ENCODE measurements at places on chromosomes 7 and 10.

DNA sequence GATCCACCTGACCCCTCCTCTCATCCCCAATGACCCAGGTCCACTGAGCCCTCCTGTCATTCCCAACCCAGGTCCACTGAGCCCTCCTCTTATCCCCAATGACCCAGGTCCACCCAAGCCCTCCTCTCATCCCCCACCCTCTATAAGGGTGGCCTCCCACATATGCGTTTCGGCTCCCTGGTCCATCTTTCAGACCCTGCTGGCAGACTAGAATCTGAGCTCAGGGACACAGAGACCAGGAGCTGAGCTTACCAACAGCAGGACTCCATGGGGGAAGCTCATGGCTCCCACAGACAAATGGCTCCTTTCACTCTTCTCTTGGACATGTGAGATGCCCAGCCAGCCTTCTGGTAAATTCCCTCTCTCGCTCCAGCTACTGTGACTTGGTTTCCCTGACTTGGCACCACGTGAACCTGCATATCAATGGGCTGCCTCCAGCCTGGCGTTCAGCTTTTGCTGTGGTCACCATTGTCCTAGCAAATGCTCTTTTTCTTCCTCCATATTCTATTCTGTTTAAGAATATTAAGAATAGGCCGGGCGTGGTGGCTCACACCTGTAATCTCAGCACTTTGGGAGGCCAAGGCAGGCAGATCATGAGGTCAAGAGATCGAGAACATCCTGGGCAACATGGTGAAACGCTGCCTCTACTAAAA, 24.8 kb upstream of the INPP5A start:
- no peak for DNase-seq

GRCh38 chr7:159226011-159226702, 81.5 kb upstream of the VIPR2 start:
- no peak for DNase-seq

GRCh38 chr7:70512761-70513160, 619.2 kb upstream of the GALNT17 start:
- DNase-seq: no peak

- no peak for DNase-seq
Observed at GRCh38 chr10:77756319-77757232, 119.0 kb upstream of the KCNMA1 start.

GRCh38 chr10:86596266-86596665, 58.1 kb upstream of the OPN4 start:
- DNase-seq: no peak

DNA sequence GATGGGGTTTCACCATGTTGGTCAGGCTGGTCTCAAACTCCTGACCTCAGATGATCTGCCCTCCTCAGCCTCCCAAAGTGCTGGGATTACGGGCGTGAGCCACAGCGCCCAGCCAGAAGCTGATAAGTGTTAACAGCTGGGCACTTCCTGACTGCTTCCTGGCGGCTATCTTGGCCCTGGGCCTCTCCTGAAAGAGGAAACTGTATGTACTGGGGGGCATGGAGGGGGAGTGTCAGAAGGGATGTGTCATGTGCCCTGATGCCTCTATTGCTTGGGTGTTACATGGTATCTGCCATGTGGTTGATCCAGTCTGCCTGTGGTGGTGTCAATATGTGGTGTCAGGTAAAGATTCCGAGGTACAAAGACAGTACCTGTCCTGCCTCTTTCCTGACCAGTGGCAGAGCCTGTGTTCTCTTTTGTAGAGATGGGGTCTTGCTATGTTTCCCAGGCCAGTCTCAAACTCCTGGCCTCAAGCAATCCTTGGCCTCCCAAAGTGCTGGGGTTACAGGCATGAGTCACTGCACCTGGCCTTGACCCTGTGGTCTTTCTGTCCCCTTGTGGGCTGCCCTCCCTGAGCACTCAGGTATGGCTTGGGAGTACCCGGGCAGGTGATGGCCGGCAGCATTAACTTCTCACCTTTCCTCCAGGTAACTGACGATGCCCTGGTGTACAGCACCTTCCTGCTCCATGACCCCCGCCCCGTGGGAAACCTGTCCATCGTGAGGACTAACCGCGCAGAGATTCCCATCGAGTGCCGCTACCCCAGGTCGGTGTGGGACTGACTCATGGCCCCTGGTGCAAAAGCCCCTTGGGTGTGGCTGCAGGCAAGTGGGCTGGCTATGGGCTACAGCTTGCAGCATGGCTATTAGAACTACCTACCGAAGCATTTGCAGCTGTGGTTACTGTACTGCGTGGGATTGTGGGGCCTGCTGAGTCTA, 4.4 kb downstream of the ZP3 start:
- no peak for DNase-seq

DNA sequence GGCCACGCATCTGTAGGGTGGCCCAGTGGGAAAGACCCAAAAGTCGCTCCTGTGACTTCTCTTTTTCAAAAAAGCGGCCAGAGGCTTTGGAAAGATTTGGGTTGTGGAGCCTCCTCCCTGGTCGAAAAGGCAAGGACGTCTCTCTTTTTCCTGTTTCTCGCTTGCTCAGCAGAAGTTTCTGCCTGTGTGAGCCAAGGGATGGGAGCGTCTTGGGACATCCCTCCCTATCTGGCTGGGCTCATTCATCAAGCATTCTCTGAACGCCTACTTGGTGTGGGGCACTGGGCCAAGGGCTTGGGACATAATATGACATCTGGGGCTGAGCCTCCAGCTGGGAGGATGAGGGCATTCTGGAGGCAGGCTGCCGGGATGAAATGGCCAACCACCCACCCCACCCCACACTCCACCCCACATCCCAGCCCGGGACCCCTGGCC, 120.9 kb downstream of the C10orf105 start:
- no peak for DNase-seq

DNA sequence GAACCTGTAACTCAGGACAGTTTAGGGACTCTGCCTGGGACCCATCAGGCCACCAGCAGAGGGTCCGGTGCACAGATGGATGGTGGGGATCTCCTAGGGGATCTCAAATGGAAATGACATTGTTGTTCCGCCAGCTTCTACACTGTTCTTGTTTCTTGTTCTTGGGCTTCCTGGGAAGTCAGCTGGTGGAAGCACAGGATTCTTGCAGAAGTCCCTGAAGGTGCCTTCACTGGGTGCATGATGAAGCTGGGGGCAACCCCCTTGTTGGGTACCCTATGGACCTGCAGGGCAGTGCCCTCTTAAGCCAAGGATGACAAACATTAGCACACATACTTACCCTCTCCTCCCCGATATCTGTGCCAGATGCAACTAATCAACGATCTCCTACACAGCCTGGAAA, 18.6 kb downstream of the SFTPD start:
- DNase-seq: no peak

DNA sequence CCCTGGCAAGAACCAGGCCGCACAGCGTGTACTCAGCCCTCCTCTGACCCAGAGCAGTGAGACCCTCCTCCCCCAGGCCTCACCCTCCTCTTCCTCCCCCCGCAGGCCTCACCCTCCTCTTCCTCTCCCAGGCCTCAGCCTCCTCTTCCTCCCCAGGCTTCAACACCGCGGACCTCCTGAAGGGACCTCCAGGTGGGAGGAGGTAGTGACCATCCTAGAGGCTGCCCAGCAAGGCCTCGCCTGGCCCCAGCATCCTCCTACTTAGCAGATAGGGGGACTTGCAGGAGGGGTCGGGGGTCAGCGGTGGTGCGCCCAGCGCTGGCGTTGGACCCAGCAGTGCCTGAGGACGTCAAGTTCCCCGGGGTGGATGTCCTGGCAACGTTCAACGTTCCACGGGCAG, 270.8 kb downstream of the ELFN1 start:
- DNase-seq: no peak

GRCh38 chr10:17430647-17431355, 23.6 kb downstream of the ST8SIA6 start:
- peak; percentile 63 for DNase-seq

- no peak for DNase-seq
Observed at GRCh38 chr7:131506597-131506996, 49.8 kb downstream of the PODXL start.

DNA sequence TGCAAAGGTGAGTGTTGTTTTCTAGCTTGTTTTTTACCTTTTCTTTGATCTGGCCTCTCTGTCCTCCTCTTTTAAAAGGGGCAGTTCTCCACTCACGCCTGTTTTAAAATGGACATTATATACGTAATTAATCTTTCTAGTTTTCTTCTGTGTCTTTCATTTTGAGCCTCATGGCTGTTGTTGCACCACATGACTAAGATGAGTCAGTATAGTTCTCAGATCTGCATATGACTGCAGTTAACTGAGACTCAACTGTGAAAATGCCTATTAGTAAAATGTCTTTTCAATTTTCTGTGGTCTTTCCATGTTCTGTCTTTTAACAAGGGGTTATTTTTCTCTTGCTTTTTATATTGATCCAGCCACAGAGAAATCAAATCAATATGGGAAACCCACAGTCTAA, 296.1 kb downstream of the CDK14 start:
- no peak for DNase-seq

DNA sequence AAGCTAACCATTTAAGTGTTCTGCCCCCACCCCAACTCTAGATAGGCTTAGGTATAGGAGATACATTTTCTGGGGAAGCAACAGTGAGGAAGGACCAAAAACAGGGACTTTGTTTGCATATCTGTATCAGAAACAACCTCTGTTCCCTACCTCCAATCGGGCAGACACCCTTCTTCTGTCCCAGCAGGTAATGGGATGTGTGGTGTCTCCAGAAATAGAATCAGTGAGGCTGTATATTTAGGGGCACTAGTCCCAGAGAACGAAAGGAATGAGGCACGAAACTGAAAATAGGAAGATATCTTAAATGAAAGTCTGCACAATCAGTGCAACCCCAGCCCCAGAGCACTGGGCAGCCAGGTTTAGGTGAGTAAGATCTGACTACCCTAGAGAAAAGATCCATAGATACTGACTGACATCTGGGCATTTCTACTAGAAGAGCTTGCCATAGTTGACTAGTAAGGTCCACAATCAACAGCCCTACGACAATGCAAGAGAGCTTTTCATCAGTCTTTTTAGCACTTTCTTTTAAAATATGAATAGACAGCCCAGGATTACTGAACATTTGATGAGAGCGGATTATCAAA, 28.1 kb downstream of the PLEKHA1 start:
- DNase-seq: no peak

DNA sequence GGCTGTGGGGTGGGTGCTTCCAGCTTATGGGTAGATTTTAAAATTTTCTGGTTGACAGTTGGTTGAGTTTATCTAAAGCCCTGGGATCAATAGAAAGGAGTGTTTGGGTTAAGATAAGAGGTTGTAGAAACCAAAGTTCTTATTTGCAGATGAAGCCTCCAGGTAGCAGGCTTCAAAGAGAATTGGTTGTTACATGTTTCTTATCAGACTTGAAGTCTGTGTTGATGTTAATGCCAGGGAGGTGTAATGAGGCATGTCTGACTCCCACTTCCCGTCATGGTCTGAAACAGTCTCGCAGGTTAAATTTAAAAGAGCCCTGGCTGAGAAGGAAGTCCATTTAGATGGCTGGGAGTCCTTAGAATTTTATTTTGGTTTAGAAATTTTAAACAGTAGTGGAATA, 165.2 kb upstream of the TMEM72 start:
- DNase-seq: no peak

DNA sequence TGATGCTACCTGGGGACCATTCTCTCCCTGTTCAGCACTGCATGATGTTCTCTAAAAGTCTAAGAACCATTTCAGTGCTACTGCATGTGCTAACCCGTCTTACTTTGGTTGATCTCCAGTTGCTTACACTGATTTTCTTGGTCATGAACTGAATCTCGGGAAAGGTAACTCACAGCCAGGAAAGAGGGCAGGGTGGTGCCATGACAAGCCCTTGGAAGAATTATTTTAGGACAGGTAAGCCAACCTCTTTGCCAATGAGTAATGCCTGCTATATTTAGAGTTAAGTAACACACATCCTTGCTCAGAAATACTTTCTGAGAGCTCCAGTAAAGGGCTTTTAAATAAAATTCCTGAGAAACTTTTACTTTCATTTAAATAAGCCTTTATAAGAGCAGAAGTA, 126.7 kb downstream of the ARL4A start:
- DNase-seq: no peak

- no peak for DNase-seq
Observed at GRCh38 chr10:35927990-35928488, 285.9 kb upstream of the FZD8 start.

DNA sequence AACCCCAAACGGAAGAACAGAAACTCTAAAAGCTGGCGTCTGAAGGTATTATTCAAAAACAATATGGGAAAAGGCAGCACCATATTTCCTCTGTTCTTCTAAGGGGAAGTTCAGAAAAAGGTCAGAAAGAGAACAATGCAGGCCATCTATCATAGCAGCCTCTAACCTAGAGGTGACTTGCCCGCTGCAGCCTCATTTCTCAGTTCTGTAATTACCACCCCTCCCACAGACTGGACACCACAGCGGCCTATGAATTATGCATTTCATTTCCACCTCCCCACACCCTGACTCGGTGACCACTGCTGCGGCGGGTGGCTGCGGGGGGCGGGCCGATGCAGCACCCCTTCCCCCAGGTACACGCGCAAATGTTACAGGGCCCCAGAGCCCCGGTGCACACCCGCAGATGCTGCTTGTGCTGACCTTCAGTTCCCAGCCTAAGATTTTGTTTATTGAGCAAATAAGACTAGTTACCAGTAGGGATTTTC, 125.5 kb downstream of the CLEC2L start:
- DNase-seq: no peak

DNA sequence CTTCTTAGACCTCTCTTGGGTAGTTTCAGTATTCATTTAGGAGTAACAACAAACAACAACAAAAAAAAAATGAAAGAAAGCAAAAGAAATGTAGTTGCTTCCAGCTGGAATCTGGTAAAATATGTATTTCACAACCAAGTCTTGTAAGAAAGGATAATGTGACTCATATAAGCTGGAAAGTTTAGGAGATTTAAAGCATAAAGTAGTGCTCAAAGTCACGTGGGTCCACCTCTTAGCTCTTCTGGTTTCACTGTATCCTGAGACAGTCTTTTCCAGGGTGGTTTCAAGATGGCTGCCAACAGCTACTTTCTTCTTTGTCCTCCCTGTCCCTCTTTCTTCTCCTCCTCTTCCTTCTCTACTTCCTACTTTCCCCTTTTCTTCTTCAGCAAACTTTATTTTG, 69.5 kb upstream of the CDK13 start:
- no peak for DNase-seq

- no peak for DNase-seq
Observed at GRCh38 chr10:129471447-129472175, 4.6 kb downstream of the MGMT start.

GRCh38 chr10:43251419-43252165, 15.3 kb downstream of the RASGEF1A start:
- peak; percentile 7 for DNase-seq

DNA sequence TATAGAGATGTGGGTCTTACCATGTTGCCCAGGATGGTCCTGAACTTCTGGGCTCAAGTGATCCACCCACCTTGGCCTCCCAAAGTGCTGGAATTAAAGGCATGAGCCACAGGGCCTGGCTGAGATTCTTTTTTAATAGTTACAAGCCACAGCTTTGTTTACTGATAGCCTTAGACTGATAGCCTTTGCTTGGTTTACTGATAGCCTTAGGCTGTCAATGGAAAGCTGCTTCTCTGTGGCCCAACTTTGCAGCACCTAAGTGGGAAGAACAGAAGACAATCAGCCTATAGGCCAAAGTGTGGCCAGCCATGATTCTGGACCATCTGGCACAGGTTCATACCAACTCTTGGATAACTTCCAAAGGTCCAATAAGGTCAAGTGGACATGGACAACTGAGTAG, 24.1 kb upstream of the CDCA7L start:
- no peak for DNase-seq

- no peak for DNase-seq
Observed at GRCh38 chr7:123051916-123052315, 56.4 kb upstream of the TAS2R16 start.

GRCh38 chr10:122561212-122561611, 658 bp downstream of the DMBT1 start:
- DNase-seq: no peak

All from activated naive CD4-positive, alpha-beta T cell treated with anti-CD3 and anti-CD28 coated beads, Interleukin-2, amount 50 U/mL, for 16 hours (primary cell).